ENCODE measurements at places on chromosomes 12 and 14. TPM values are rescaled to one million over a fixed set of nuclear protein-coding genes. Genes with fewer than 3 reads are reported as not detected.

GRCh38 chr12:105637470-105637869 lies 307.0 kb downstream of the C12orf75 start:
- no peak for DNase-seq

- no peak for DNase-seq
Measured at GRCh38 chr14:99459481-99460100, 21.1 kb downstream of the SETD3 start.

DNA sequence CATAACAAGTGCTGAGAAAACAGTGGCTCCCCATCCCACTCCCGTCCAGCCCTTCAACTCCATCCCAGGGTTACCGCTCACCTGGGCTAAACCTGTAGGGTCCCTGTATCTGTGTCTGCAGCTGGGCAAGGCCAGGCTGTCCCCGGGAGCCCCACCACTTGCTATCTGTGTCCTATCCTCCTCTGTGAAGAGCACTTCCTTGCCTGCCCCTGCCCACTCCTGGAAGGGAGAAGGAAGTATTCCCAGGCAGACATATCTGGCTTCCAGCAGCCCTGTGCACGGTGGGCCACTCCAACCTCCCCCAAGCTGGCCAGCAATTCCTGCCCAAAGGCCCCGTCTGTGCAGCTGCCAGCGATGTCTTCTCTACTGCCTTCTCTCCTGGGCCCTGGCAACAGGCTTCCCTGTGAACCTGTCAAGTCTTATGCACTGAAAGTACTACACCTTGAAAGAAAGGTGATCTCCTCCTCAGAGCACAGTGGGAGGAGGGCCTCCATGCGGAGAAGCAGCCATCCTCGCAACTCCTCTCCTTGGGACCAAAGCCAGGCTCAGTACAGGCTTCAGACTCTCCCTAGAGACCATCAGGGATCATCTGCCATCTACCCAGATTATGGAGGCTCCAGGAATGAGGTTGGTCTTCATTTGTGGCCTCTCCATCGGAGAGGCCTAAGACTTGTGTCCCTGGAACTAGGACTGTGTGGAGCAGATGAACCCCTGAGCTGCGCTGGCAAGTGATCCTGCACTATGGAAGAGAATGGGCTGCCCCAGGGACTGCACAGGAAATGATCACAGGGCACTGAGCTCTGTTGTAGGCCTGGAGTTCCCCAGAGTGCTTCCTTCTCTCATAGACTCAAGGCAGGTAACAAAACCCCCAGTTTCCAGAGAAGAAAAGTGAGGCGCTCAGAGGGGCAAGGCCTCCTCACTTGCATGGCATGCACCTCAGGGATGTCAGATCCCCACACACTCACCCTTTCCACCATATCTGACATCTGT lies 663.6 kb downstream of the BCL11B start:
- no peak for DNase-seq

Gene TAS2R46
- polyA plus RNA-seq = not detected

DNA sequence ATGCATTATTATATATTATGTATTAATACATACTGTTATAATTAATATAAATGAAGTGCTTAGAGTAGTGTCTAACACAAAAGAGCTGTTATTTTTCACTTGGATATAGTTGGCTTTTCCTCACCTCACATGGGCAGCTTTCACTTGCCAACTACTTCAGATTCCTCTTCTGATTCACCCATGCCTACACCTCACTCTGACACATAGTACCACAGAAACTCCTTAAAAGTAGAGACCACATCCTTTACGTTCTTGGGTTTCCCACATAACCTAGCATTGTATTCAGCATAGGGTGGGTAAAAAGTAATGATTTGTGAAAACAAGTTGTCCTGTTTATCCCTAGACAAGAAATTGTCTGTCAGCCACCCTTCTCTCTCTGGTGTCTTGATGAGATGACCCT lies 61.0 kb downstream of the DIO2 start:
- no peak for DNase-seq

Gene WIF1
- 2.9 TPM for polyA plus RNA-seq

Gene MYO1H
- polyA plus RNA-seq = 1.0 TPM

- no peak for DNase-seq
Measured at GRCh38 chr12:53518381-53518780, 11.1 kb upstream of the NPFF start.

DNA sequence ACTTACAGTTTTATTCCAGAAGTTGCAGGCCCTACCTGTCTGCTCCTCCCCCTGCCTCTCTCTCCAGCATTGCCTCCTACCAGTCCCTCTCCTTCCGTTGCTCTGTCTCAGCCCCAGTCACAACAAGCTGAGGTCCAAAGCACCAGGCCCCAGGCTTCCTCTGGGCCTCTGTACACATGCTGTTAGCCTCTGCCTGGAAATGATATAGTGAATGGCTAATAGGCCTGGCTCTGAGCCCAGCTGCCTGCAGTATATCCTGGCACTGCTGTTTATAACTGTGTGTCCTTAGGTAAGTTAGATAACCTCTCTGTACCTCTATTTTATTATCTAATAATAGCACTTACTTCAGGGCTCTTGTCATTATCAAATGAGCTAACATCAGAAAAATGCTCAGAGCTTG lies 114.9 kb upstream of the PWP1 start:
- DNase-seq = no peak

- DNase-seq = no peak
Measured at GRCh38 chr14:50530794-50531365, 1.5 kb downstream of the MAP4K5 start.

Gene SINHCAF
- polyA plus RNA-seq = 258 TPM

DNA sequence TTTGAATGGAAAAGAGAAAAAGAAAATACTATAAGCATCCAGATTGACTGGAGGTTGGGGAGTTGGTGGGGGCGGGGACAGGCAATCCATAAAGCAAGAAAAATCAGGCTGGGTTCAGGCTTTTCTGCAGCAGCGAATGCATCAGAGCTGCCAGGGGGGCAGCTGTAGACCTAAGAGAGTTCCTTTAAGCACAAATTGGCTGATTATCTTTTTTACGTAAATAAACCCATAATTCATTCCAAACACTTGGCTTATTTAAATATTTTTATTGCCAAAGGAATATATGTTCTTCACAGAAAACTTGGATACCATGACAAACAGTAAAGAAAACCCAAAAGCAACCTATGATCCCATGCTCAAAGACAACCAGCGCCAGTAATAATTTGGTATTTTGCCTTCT lies 10.2 kb downstream of the BDKRB2 start:
- no peak for DNase-seq

DNA sequence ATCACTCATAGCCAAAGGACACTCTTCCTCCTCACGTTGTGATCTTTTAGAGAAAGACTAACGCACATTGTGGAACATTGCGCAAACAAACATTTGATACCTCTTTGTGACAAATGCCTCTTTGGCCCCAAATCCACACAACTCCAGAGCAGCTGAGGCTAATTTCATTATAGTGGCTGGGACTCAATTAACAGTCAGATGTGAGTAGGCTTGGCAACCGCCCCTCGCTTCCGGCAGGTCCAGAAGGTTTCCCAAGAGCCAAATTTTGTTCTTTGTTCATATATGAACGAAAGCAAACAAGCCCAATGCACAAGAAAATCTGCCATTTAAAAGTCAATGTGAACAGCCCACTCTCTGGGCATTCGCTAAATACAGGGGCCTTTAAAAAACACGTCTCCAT lies 273.9 kb downstream of the GLT1D1 start:
- no peak for DNase-seq

DNA sequence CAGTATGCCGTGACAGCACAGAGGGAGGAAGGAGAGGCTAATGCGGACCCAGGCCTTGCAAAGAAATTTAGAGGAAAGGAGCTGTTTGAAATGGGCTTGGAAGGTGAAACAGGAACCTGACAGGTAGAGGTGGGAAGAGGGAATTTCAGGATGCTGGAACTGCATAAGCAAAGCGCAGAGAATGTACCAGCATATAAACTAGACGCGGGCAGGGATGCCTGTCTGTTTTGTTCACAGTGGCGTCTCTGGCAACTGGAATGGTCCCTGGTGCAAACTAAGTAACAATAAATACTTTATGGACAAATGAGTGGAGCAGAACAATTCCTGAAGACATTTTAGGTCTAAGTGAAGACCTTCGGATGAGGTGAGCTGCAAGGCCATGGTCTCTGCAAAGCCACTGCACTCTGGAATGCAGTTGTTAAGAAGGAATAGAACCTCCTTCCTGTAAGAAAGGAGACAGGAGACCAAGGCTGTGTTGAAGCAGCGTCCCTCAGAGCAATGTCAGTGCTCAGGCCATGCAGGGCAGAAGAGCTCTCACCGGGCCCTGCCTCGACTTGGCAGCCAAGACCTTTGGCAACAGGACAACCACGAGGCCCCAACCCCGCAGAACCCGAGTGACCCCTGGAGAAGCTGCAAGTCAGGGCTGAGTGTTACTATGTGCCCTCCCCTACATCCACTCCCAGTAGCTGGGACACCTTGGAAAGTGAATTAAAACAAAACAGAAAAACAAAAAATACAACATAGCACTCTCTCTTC lies 42.8 kb downstream of the PITPNM2 start:
- DNase-seq = no peak

DNA sequence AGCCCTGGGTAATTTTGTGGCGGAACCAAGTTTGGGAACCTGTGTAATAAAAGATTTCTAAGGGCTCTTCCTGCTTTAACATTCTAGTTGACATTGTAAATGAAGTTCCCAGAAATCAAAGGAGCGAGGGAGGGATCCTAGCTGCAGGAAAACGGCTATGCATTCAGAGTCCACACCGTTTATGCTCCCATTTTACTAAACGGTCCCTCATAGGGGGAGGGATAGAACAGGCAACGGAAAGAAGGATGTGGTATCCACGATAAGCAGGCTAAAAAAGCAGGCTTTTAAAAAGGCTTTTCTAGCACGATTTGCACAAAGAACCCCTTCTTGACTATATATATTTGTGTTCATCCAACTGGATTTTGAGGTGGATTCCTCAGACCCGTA lies 559 bp downstream of the SYNJ2BP start:
- peak; percentile 8 for DNase-seq

GRCh38 chr14:100256339-100256895 lies 17.5 kb downstream of the YY1 start:
- DNase-seq = no peak

Gene HELB
- 3.0 TPM for polyA plus RNA-seq

DNA sequence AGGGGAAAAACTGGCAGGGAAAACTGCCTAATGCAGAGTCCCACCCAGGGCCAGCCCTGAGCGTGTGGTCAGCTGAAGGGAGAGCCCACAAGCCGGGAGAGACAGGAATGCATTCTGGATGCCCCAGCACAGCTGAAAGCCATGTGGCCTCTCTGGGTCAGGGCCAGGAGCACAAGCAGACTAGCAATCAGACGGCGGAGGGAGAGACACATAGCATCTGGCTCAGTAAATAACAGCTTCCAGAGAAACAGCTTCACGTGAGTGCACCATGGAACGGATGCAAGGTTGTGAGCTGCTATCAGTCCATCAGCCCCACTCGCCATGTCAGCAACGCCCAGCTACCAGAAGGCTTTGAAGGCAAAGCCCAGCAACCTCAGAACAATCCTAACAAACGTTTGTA lies 28.2 kb upstream of the TMEM106C start:
- no peak for DNase-seq

GRCh38 chr14:59020382-59020781 lies 168.1 kb upstream of the DAAM1 start:
- DNase-seq = no peak

Gene MAP1LC3B2
- 7.9 TPM for polyA plus RNA-seq

Gene DTX1
- 15.1 TPM for polyA plus RNA-seq

- DNase-seq = no peak
Measured at GRCh38 chr12:26580619-26581018, 252.4 kb downstream of the ITPR2 start.

DNA sequence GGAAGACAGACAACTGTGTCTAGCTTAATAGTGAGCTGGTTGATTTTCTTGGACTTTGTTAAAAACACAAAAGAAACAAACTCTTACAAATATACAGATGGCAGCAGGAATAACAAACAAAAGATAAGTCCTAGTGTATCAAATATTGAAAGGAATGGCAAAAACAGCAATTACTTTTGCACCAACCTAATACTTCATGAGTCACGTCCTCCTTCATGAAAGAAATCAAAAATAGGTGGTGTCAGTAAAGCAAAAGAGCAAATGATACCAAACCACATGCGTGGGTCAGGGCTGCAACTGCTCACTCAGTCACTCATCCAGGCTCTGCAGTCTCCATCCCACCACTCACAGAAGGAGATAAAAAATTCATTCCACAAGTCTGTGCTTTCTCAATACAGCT lies 11.8 kb downstream of the ATG14 start:
- no peak for DNase-seq

Gene AMDHD1
- 1.2 TPM for polyA plus RNA-seq

GRCh38 chr14:106778986-106779385 lies 1252.6 kb downstream of the TMEM121 start:
- DNase-seq = no peak

DNA sequence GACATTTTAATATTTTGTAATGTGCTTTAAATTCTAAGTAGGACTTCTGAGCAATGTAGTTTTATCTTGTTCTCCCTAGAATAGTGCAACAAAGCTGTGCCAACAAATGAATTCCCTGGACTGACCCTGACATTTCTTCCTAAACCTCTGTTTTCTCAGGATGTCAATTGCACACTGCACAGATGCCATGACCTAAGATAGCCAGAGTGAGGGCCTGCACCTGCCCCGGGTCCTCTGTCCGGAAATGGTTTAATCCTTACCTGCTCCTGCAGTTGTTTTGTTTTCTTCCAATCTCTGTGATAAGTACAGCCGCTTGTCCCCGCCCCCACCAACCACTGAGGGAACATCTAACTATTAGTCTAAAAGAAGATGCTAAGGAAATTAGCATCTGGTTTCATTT lies 831.5 kb downstream of the GALC start:
- DNase-seq = no peak

GRCh38 chr14:100091386-100091785 lies 26.2 kb downstream of the EVL start:
- DNase-seq = no peak

Gene ZDHHC22
- polyA plus RNA-seq = 0.57 TPM

- no peak for DNase-seq
Measured at GRCh38 chr14:102164241-102164641, 24.5 kb downstream of the WDR20 start.

Gene PTPRQ
- 31.5 TPM for polyA plus RNA-seq

DNA sequence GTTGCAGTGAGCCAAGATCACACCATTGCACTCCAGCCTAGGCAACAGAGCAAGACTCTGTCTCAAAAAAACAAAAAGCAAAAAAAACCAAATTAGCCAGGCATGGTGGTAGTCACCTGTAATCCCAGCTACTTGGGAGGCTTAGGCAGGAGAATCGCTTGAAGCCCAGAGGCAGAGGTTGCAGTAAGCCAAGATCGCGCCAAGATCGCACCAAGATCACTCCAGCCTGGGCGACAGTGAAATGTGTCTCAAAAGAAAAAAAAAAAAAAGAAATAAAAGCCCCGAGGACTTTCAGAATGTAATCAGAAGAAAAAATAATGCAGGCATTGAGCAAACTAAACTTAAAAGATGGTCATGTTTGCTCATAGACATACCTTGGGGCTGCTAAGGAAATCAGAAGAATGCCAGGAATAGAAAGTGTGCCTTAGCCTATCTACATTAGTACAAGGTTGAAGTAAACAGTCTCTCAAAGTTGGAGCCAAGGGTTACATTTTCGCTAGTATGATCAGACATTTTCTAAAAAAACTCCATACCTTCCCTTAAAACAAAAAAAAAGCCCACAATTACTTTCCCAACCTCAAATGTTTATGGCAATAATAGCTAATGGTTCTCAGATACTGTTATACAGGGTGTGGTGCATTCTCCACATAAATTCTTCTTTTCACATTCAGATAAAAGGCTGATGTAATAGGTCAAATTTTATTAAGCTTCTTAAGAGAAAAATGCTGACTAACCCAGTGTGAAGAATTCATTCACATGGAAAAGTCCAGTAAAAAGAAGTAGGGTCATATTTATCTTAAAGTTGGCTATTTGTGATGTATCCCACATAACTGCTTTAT lies 15.8 kb downstream of the DTD2 start:
- DNase-seq = no peak

Gene PYGL
- polyA plus RNA-seq = 17.1 TPM

GRCh38 chr14:47507861-47508260 lies 167.5 kb downstream of the MDGA2 start:
- no peak for DNase-seq

All from right renal pelvis (tissue), 4 donors.